ENCODE measurements at places on chromosomes 4 and X.
A peak's percentile ranks its signal among the peaks of the same experiment; 100 is the strongest.

- DNase-seq = no peak
Measured at GRCh38 chr4:125268068-125268755, 46.5 kb upstream of the FAT4 start.

DNA sequence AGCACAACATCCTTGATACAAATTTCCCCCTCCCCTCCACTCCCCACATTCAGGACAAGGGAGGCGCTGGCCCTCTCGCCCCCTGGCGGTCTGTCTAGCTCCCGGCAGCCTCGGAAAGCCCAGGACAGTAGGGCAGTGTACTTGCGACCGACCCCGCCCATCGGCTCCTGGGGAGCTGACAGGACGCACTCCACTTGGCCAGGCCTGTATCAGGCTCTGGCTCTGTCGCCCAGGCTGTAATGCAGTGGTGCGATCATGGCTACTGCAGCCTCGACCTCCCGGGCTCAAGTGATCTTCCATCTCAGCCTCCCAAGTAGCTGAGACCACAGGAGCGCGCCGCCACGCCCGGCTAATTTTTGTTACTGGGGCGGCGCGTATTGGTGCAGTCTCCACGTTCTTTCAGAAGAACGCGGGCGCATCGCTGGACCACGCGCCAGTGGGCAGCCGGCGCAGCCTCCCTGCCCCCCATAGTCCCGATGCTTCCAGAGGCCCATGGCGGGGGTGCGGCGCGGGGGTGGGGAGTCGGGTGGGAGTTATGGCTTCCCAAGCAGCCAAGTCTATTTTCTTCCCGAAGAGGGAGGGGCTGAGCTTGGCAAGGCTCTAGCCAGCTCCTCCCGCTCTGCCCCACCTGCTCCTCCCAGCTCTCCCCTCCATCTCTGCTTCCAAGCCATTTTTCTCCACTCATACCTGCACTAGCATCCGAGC is 7.8 kb upstream of the AKAP14 start:
- DNase-seq = peak; percentile 86

GRCh38 chr4:8182858-8183725 is 16.0 kb upstream of the SH3TC1 start:
- DNase-seq = no peak

GRCh38 chrX:73563738-73564068 is 706 bp downstream of the CHIC1 start:
- DNase-seq = no peak

- DNase-seq = no peak
Measured at GRCh38 chrX:32395878-32396277, 815.5 kb downstream of the DMD start.

DNA sequence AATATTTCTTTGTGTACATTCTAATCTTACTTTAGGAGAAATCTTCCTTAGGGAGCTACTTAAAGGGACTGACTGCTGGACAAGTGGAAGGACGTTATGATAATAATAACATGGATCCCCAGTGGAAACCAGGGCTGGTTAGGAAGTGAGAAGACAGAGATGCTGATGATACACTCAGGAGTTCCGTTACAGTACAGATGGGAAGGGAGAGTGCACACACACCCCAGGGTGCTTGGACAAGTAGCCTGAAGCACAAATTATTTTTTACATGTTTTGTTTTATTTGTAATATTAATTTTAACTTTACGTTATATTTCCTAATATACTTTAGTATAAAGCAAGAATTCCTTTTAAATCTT is 84.1 kb downstream of the BMPR1B start:
- DNase-seq = no peak

DNA sequence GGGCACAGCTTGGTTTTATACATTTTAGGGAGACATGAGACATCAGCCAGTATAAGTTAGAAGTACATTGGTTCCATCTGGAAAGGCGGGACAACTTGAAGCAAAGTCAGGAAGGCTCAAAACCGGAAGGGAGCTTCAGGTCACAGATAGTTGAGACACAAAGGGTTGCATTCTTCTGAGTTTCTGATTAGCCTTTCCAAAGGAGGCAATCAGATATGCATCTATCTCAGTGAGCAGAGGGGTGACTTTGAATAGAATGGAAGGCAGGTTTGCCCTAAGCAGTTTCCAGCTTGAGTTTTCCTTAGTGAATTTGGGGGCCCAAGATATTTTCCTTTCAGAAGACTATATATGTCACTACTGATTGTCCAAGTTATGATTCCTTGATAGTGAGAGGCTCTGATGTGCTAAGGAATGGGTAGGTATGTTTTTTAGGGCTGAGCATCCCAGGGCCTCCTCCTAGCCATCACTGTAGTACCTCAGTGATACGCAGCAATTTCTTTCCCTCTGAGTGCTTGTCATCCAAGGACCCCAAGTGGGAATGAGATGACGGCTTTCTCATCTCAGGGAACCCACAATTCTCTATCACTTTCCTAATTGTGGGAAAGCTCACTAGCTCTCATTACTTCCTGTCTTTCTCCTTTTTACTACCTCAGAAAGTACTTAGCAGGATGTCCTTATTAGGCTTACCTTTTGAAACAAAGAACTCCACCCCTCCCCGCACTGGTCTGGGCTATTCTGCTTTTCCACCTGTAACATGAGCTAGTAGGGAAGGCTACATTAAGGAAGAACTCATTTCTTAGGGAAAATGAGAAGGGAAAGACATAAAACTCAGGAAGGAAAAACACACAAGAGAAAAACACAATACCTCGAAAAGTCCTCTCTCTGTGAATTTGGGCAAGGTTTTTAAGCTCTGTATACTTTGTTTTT is 632.7 kb downstream of the RAPGEF2 start:
- DNase-seq = no peak

DNA sequence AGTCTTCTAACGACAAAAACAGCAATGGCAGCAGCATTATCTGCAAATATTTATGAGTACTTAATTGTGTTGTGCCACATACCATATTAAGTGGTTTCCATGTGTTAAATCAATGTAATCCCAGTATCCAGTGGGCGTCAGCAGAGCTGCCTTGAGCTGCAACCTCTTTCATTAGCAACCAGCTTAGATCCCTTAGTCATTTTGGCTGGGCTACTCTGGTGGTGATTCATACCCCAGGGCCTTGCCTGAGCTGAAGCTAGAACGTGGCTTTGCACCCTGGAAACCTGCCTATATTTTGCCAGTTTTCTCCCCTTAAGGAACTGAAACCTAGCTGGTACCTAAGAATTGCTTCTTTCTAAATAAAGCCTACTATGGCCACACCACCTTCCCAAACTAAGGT is 474.3 kb upstream of the FTHL17 start:
- DNase-seq = peak; percentile 17

GRCh38 chrX:103461156-103461555 is 58.1 kb downstream of the RAB40A start:
- DNase-seq = no peak

DNA sequence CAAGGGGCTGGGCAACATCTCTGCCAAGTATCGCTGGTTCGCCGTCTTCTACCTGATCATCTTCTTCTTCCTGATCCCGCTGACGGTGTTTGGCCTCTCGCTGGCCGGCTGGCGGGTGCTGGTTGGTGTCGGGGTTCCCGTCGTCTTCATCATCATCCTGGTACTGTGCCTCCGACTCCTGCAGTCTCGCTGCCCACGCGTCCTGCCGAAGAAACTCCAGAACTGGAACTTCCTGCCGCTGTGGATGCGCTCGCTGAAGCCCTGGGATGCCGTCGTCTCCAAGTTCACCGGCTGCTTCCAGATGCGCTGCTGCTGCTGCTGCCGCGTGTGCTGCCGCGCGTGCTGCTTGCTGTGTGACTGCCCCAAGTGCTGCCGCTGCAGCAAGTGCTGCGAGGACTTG is 20.6 kb downstream of the SLC34A2 start:
- no peak for DNase-seq

Measured in suppressor macrophage treated with lipopolysaccharide for 1 hour (primary cell).